ENCODE measurements at places on chromosomes 4 and X.

DNA sequence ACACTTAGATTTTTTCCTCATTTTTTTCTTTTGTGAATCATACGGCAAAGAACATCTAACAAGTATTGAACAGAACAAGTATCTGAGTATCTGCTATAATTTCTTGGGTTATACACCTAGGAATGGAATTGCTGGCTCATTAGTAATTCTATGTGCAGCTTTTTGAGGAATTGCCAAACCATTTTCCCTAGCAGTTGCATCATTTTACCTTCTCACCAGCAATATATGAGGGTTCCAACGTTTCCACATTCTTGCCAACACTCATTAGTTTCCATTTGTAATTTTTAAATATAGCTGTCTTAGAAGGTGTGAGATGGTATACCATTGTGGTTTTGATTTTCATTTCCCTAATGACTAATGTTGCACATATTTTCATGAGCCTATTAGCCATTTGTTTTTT, 41.1 kb upstream of the DCAF8L1 start:
- ATAC-seq = no peak

DNA sequence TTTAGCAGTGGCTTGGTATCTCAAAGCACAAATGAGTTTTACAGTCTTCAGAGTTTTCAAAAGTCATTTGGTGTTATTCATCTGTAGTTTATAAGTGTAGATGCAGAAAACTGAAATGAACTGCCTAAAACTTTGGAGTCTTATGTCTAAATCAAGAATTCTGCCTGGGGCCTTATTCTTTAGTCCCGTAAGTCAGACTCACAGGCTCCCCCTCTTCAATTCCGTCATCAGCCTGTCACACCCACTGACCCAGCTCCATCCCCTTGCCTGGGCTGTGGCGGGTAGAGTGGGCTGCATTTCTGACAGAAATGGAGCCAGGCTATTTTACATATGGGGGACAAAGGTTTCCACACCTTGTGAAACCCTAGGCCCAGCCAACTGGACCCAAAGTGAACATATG, 44.3 kb downstream of the TSPAN5 start:
- ATAC-seq = no peak

DNA sequence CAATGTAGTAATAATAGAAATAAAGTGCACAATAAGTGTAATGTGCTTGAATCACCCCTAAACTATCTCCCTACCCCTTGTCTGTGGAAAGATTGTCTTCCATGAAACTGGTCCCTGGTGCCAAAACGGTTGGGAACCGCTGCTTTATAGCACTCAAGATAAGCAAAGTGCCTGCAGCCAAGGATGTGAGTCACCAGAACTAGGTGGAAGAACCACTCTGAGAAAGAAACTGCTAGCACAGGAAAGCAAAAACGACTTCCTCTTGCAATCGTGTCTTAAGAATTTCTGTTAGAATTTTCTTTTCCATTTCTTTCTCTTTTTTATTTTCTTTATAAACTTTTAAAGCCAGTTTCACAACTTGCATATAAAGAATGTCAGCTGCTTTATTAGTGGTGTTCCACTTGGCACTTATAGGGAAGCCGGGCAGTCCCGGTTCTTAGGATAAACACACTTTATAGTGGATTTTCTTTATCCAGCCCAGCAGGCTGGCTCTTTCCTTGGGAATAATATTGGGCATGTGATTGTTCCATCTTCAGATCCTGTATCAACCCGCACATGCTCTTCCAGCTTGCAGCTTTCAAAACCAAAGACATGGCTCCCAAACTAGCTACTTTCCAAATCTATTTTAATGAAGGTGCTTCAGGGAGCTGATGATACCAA, 32.3 kb upstream of the CXCL8 start:
- ATAC-seq = no peak

GRCh38 chr4:170388255-170388654, 298.5 kb upstream of the AADAT start:
- ATAC-seq = no peak

GRCh38 chrX:78573630-78574029, 85.5 kb downstream of the RTL3 start:
- no peak for ATAC-seq

DNA sequence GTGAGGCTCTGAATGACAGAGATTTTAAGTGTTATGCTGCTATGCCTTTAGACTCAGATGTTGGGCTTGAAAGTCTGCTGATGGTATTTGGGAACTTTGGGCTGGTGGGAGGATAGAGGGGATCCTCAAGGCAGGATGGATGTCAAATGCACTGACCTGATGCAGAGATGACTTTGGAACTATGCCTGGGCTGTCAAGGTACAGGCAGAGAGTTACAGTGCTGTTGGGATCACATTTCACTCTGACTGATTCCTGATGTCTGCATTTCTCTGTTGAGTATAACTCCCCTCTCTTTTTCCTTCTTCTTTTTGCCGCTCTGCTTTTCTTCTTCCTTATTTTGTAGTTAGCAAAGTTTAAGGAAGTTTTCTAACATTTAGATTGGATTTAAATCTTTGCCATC, 271.8 kb upstream of the ARX start:
- no peak for ATAC-seq

DNA sequence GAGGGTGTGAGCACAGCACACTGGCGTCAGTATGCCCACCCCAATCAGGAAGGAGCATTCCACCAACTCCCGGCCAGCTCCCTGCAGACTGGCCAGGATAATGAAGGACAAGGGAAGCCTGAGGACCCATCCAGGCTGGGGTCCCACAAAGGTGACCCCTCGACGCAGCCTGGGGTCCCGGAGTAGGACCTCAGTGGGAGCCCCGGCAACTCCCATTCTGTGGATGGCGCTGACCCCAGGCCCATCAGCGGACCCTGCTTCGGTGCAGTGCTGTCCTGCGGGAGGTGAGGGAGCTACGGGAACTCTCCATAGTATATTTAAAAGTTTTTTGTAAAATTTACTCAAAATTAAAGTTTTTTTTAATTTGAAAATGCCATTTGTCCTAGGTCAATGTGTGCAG, 137.7 kb upstream of the NKX1-1 start:
- ATAC-seq = no peak

- no peak for ATAC-seq
Measured at GRCh38 chrX:138765051-138765450, 53.5 kb upstream of the FGF13 start.

- no peak for ATAC-seq
Measured at GRCh38 chr4:2771264-2771663, 15.1 kb upstream of the TNIP2 start.
